ENCODE measurements at places on chromosomes 12 and 14.

GRCh38 chr12:89991807-89992590 is 283.4 kb upstream of the ATP2B1 start:
- no peak for DNase-seq

DNA sequence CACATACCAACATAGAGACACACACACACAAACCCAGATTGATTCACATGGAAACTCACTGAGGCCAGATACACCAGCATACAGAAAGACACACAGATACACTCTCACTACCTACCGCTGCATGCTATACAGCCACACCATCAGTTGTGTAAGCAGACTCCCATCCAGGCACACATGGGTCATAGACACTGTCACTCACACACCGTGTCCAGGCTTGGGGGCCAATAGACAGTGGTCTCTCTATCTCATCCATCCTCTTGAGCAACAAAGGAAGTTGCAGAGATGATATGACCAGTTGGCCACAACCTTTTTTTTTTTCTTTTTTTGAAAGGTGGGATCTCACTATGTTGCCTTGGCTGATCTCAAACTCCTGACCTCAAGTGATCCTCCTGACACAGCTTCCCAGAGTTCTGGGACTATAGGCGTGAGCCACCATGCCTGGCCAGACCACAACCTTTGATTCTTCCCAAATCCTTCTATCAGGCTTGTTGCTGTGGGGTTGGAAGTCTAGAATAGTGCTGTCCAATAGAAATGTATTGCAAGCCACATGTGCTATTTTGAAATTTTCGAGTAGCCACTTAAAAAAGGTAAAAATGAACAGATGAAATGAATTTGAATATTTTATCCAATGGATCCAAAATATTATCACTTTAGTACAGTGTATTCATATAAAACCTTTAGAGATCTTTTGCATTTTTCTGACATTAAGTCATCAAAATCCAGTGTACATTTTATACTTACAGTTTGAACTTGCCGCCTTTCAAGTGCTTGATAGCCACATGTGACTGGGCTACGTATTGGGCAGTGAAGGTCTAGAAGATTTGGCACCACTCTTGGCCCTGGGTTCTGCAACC is 7.4 kb downstream of the LRP1-AS start:
- DNase-seq = no peak

DNA sequence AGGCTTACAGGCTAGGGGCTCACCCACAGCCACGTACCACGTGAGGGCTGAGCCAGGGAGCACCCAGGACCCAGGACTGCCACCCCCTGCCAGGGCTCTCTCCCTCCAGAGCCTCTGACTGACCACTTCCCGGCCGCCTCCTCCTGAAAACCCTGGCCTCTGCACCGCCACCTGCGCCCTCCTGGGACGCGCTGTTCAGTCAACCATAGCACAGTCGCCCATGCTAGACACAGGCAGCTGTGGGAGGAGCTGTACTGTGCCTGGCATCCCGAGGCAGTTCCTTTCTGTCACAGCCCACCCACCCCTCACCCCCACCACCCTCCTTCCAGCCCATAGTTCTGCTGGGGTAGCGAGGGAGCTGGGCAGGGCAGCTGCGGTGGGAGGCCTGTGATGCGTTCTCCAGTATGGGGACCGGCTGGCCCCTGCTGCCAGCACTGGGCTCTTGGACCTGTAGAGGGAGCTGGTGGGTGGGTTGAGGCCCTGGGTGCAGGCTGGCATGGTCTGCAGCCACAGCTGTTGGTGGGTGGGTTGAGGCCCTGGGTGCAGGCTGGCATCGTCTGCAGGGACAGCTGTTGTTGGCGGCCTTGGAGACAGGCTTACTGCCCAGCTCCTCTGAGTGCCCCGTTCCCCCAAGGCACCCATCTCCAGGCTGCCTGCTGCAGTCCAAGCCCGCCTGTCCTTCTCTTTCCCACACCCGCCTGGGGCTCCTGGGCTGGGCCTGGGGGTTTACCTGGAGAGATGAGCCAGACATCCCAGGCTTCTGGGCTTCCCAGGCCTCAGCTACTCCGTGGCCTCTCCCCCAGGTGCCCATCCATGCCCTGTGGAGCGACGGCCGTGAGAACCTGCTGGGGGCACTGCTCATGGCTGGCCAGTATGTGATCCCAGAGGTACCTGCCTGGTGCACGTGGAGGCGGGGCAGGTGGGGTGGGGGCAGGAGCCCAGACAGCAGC is 11.5 kb downstream of the ASPG start:
- DNase-seq = no peak

DNA sequence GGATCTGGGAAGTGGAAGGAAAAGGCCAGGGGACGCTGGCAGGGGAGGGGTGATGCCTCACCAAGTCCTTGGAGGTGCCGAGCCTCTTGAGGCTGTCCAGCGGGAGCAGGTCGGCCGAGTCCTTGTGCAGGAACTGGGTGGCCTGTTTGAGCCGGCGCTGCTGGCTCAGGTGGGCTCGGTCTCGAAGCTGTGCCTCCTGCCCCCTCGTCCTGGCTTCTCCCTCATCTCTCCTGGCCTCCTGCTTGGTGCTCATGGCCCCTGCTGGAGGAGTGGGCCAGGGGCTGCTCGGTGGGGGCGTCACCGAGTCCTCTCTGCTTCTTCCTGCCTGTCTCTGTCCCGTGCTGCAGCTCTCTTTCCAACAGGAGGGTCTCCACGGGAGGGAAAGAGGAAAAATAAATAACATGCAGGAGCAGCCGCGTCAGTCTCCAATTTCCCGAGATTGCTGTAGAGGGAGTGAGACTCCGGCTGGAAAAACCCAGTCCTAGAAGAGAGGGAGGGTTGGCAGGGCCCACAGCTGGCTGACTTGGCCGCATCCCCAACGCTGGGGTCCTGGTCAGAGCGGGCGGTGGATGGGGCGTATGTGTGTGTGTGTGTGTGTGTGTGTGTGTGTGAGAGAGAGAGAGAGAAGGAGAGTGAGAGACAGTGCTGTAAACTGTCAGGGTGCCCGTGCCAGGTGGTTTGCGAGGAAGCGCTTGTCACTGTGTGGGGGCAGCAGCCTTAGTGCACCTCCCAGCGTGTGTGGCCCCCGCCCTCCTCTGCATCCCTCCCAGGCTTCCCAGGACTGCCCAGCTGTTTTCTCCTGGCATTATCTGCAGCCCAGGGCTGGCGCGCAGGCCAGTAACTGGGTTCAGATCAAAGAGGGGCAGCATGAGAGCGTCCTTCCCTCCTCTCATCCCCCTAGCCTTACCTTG is at the start of gene NRIP2:
TSS of gene NRIP2 (minus strand) at position 455 of the 911 bp plus-strand sequence. CDS start at position 403, 52 bp downstream.
- DNase-seq = no peak

GRCh38 chr12:75361408-75361807 is 26.9 kb downstream of the GLIPR1L1 start:
- DNase-seq = no peak
